SW 1271 (cell line): ENCODE measurements at places on chromosomes 6 and 20.

GRCh38 chr6:30880698-30881252, 3.5 kb upstream of the DDR1 start:
- DNase-seq, result no peak

- no peak for DNase-seq
Observed at GRCh38 chr6:90220273-90220672, 76.4 kb downstream of the BACH2 start.

GRCh38 chr6:6661684-6662083, 73.2 kb downstream of the LY86 start:
- no peak for DNase-seq

DNA sequence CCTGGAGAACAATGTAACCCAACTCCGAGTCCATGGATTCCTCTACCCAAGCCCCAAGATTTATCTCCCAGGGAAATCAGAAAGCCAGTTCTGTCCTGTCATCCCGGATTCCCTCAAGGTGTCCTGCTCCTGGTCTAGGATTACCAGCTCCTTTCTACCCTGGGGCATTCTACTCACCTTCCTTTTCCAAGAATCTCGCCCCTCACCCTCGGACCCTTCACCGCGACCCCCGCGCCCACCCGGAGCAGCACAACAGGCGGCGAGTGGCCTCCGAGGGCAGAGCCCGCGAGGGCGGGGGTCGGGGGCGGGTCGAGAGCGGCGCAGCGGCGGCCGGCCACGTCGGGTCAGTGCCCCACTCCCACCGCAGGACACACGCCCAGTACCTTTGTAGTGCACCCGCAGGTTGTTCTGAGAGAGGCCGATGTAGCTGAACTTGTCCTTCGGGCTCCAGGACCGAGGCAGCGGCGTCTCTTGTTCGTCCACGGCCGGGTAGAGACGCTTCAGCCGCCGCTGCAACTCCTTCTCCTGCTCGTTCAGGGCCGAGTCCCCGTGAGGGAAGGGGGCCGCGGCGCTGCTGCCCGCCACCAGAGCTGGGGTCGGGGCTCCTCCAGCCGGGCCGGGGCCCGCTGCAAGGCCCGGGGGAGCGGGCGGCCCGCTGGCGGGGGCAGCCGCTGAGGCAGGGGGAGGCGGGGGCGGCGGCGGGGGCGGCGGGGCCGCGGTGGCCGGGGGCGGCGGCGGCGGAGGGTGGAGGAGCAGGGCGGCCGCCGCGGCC, 897 bp downstream of the RANBP9 start:
- DNase-seq, result peak; percentile 20

DNA sequence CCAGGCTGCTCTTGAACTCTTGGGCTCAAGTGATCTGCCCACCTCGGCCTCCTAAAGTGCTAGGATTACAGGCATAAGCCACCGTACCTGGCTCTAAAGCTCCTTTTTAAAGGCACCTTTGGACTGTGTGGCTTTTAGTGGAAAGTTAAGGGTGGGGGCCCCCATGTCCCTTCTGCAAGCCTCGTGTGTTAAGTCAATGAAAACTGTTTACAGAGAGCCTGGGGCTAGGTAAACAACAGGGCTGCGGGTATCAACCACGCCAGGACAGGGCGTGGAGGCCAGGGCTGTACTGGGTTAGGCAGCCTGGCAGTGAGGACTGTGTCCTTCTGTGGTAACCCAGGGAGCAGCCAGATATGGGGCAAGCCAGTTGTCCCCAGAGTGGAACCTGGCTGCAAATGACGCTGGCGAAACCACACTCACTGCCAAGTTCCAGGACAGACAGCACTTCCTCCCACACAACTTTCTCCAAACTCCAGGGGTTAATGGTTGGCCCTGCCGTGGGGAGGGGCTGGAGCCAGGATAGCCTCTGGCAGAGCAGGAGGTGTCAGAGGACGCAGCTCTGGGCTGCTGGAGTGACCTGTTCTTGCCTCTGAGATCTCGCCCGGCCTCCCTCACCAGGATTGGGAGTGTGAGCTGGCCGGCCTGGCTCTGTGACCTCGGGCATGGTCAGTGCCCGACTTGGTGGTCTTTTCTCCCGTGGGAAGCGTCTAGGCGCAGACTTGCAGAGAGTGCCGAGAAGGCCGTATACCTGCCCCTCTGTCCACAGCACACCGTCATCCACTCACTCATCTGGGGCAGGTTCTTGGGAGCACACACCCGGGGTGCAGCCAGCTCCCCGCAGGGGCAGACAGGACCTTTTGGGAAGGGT, 3.2 kb downstream of the SLC17A9 start:
- DNase-seq, result no peak

- no peak for DNase-seq
Observed at GRCh38 chr20:14845199-14846160, 508.1 kb upstream of the FLRT3 start.

DNA sequence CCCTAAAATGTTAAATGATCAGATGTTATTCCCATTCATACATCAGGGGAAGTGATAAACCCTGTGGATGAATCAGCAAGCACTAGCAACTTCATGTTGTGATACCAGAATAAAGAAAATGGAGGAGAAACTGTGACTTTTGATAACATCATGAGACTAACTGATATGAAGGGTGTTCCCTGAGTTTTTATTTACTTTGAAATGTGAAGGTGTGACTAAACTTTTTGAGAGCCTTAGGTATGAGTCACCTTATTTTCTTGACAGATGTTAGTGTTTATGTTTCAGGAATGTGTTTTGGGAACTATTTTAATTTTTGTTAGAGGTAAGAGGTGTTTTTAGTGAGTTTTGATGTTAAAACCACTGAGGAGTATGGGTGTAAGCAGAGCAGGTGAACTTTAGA, 4.4 kb downstream of the PARD6B start:
- peak; percentile 80 for DNase-seq

DNA sequence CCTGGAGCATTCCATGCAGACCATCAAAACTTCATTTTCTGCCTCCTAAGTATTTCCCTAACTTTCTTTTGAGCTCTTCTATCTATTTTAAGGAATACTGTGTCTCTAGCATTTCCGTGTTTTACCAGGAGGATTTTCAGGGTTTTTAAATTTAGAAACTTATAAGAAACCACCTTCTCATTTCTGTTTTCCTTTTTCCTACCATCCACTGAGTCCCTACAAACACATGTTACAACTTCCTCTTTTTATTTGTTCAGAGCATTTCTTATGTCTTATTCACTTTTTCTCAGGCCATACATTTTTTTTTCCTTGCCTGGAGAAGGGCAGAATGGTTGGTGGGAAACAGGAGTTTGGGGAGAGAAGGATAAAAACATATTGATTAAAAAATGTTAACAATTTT, 130.0 kb upstream of the BMP5 start:
- no peak for DNase-seq

DNA sequence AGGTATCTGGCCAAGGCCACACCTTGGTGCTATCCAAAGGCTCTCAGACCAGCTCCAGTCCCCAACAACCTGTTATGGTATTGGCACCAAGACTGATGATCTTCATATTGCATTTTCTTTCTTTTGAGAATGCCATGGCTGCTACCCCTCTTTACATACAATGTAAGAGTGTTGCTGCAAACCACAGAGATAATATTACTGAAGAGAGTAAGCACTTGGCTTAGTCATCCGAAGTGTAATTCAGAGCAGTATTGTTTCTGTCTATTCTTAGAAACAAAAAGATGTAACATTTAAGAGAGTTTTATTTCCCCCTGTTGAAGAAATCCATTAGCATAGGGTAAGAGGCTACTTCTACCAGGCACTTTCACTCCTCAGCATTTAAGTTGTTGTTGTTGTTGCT, 212.5 kb downstream of the C6orf118 start:
- DNase-seq, result no peak

- no peak for DNase-seq
Observed at GRCh38 chr6:117399924-117400323, 25.8 kb downstream of the ROS1 start.

- DNase-seq, result no peak
Observed at GRCh38 chr6:130259557-130259956, 36.8 kb upstream of the SAMD3 start.

DNA sequence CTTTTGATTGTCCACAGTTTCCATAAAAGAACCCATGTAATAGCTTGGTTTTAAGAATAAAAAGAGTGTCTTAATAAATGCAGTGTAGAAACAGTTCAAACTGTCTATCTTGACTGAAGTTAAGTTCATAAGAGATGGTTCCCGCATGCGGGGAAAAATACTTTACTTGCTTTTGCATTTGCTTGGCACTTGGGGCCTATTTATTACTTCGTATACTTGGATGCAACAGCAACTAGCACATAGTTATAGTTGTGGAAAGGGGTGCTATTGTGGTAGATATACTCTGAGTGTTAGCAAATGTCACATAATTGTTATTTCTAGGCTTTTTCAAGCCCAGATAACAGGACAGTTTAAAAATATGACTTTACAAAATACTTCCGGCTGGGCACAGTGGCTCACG, 97.7 kb upstream of the HMGCLL1 start:
- no peak for DNase-seq

- DNase-seq, result no peak
Observed at GRCh38 chr6:74632196-74632875, 573.5 kb downstream of the COL12A1 start.

GRCh38 chr6:30769088-30769852, 24.9 kb upstream of the IER3 start:
- peak; percentile 94 for DNase-seq

GRCh38 chr6:4687989-4688947, 87.9 kb upstream of the CDYL start:
- peak; percentile 89 for DNase-seq

GRCh38 chr6:33205191-33206026, 954 bp downstream of the HSD17B8 start:
- peak; percentile 57 for DNase-seq

- DNase-seq, result no peak
Observed at GRCh38 chr6:111407686-111408085, 75.3 kb downstream of the REV3L start.

GRCh38 chr20:55615818-55616217, 389.5 kb downstream of the CBLN4 start:
- no peak for DNase-seq

DNA sequence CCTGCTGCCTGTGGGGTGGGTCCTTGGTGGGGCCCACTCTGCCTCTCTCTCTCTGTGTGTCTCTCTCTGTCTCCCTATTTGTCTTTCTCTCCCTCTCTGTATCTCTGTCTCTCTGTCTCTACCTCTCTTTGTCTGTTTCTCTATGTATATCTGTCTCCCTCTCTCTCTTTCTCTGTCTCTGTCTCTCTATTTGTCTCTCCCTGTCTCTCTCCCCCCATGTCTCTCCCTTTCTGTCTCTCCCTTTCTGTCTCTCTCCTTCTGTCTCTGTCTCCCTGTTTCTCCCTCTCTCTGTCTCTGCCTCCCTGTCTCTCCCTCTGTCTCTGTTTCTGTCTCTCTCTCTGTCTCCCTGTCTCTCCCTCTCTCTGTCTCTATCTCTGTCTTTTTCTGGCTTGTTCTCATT, 353.2 kb downstream of the CDH4 start:
- DNase-seq, result no peak

GRCh38 chr6:10838794-10839333, 525 bp upstream of the MAK start:
- no peak for DNase-seq

- DNase-seq, result no peak
Observed at GRCh38 chr20:48898210-48898609, 23.3 kb upstream of the ARFGEF2 start.

GRCh38 chr6:89221971-89222711, 5.0 kb upstream of the GABRR1 start:
- no peak for DNase-seq

GRCh38 chr20:62805711-62806382, 1.2 kb downstream of the OGFR start:
- DNase-seq, result peak; percentile 33

DNA sequence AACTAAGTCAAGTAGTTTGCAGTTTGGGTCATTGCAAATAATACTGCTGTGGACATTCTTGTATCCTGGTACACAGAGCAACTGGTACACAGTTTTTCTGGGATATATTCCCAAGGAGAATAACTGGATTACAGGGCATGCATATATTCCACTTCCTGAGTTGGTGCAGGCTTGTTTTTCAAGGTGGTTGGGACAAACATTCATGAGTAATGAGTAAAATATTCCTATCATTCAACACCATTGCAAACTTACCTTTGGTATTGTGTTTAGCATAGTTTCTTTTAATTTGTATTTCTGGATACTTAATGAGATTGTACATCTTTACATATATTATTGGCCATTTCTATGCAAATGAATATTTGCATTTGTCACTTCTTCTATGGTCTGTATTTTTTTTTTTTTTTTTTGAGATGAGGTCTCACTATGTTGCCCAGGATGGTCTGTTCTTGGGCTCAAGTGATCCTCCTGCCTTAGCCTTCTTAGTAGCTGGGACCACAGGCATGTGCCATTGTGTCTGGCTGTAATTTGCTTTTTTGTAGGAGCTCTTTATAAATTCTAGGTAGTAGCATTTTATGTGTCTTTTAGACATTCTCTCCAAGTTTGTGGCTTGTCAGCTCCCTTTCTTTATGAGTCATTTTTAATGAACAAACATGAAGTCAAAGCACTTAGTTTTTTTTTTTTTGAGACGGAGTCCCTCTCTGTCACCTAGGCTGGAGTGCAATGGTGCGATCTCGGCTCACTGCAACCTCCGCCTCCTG, 158.7 kb downstream of the SOX4 start:
- no peak for DNase-seq

- no peak for DNase-seq
Observed at GRCh38 chr20:19758133-19758500, at the start of gene RIN2. TSS of gene RIN2 (plus strand) at chr20:19758258. CDS start at chr20:19889602, 131,344 bp downstream.
